ENCODE measurements at places on chromosomes 4 and X.

- no peak for DNase-seq
These were observed 14.8 kb upstream of the TRIM60 start for GRCh38 chr4:165016971-165017370.

GRCh38 chrX:13700380-13700779 is 11.5 kb downstream of the RAB9A start:
- DNase-seq: no peak

DNA sequence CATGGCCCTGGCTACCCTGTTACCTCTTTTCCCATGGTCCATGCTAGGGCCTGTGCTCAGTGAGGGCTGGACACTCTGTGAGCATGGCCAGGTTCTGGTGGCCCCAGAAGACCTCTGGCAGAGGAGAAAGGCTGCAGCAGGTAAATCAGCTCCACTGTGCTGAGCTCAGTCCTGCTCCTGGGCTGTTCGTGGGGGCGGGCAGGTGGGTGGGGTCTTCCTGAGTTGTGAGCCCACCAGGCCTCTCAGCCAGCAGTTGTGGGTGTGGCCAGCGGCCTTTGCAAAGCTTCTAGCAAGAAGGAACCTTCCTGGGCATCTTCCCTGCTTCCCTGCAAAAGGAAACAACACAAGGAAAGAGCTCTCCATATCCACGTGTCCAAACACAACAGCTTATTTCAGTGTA is 85.3 kb upstream of the STX18 start:
- DNase-seq: no peak

DNA sequence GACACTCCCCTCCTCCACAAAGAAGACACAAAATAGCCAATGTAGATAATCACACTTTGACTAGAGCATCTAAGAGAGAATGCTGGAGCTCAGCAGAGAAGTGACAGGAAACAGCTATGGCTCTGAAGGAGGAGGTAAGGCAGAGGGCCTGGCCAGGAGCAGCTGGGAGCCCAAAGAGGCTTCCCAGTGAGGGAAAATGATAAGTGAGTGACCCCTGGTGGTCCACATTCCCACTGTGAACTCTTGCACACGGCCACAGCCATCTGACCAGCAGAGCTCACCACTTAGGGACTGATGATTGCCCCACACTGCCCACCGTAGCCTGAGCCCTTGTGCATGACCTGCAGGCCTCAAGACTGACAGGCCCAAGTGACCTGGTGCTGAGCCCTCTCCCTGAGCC is 162.7 kb upstream of the GALNTL6 start:
- DNase-seq: no peak

DNA sequence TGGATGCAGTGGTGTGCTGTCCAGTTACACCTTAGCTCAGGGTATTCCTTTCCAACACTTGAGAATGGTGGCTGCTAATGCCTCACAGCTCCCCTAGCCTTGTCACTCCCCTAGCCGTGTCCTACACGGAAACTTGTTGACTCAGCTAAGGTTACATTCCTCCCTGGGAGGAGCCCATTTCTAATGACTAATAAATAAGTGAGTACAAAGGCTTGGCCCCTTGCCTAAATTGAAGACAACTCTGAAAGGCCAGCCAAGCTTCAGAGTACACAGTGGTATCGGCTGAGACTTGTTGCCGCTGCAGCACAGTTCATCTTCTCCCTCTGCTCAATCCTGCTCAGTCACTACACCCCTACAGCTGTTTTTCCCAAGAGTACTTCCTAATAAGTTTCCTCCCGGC is 21.2 kb upstream of the SLC25A31 start:
- no peak for DNase-seq

DNA sequence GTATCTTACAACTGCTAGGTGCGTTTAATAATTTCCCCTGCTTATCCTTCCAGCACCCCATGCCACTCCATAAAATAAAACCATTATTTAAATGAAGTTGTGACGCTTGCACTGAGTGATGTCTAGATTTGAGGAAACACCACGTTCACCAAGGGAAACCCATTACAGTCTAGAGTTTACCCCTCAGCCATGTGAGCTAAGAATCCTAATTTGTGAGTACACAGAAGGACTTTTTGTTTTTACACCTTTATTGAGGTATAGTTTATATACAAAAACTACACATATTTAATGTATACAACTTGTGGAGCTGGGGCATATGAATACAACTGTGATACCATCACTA is 326.8 kb downstream of the RAPGEF2 start:
- DNase-seq: no peak

DNA sequence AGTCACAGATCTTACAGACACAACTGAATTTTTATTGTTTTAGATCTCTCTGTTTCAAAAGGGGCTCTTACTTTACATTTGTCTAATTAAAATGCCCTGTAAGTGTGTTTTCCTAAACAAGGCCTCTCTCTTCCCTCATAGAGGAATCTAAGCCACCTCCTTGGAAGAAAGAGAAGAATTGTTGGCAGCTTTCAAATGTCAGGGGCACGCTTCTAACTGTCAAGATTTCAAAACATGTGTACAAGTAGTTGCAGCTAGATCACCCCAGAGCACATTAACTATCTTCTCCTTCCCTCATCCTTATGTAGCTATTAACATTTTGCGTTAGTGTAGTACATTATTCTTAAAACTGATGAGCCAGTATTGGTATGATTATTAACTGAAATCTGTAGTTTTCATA is 266.5 kb upstream of the BOD1L1 start:
- no peak for DNase-seq

DNA sequence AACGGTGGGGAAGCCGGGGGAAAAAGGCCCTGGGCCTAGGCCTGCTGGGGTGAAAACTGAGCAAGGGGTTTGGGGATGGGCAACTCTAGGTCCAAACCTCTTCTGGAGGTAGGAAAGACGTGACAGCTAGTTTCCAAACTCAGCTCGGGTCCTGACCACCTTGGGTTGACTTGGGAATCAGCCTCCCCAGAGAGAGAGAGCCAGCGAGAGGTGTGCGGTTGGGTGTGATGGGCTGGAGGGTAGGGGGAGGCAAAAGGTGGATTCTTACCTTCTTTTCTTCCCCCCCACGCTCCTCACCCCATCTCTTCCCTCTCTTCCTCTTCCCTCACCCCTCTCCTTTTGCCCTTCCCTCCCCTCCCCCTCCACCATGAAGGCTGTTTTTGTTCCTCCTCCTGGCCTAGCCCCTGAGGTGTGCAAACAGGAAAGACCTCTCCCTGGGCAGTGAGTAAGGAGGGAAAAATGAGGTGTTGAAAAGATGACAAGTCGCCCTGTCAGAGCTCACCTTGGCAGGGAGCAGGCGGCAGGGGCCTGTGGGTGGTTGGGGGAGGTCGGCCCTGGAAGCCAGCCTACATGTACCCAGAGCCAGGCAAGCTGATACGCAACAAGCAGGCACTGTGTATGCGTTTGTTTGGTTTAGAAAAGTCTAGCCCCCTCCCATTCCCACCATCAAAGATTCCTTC is 14.8 kb downstream of the PJA1 start:
- no peak for DNase-seq

GRCh38 chrX:37746218-37746941 is 33.5 kb upstream of the CYBB start:
- DNase-seq: no peak

GRCh38 chr4:162403419-162403818 is 239.6 kb upstream of the FSTL5 start:
- no peak for DNase-seq

GRCh38 chr4:38625508-38625907 is 38.5 kb upstream of the KLF3 start:
- DNase-seq: no peak

- no peak for DNase-seq
These were observed 651 bp upstream of the SAP30 start for GRCh38 chr4:173370130-173370476.

GRCh38 chrX:19836337-19836736 is 51.1 kb downstream of the SH3KBP1 start:
- DNase-seq: no peak

DNA sequence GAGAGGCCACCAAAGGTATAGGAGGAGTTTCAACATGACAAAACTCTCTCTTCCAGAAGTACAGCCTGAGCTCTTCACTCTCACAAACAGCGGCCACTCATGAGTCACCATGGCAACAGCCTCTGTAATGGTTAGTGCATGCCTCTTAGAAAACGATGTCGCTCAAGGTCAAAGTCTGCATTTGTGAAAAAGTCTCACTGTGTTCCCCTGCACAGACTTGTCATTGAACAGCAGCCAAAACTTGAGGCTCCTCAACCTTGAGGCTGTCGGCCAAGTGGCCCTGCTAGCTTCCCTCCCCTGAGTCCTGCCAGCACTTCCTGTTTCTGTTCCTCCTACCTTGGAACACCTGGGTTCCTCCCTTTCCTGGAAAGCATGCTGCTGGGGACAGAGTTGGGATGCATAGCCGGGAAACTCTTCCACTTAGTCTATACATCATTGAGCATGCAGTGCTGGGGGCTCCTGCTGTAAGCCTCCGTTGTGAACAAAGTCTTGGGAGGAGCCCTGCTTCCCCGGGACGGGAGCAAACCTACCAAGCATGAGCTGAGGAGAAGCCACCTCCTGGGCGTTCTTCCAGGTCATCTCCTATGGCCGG is 66.6 kb downstream of the ING2 start:
- no peak for DNase-seq

DNA sequence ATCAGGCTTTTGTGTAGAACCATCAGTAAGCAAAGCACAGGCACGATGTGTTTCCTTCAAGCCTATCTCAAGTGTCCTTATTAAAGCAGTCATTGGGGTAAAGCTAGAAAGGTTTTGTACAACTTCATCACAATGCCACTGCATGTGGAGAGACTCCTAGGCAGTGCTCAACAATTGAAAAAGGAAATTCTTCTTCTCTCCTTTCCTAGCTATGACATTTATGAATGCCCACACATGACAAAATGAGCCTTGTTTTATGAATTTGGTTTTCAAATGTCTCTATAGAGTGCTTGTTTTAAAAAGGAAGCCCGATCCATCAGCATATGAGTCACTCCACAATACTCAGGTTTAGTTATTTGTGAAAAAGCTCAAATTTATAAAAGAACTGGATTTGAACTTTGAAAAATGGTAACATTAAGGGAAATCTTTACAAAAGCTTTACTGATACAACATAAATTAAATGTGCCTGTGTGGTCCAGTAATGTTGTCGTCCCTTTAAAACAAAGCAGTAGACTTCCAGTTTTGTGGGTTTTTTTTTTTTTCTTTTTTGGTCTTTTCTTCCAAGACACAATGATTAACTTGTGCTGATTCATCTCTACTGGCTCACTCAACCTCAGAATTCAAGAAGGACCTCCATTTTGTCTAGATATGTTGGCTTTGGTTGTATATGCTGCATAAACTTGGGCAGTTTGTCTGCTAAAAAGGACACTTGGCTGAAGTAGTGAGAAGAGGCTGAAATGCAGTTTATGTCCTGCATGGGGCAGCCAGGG is 273.8 kb downstream of the GASK1B start:
- no peak for DNase-seq

GRCh38 chrX:17759990-17760389 is 22.7 kb downstream of the SCML1 start:
- DNase-seq: no peak

GRCh38 chr4:73902817-73903547 is 33.8 kb downstream of the CXCL1 start:
- no peak for DNase-seq

DNA sequence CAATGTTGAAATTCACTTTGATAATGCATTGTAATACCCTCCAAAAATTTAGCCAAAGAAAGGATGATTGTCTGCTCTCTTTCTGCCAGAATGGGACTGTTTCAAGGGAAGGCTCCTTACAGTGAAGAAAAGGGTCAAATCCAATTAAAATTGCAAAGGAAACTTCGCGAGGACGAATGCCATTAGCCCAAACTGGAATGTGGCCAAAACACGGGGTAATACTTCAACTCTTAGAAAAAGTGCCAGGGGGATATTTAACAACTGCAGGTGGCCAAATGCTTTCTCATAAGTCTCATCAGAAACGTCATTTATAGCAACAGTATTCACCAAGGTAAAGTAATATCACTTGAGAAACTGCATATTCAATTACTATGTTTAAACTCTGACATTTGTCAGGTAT is 29.0 kb downstream of the NKX3-2 start:
- no peak for DNase-seq

- no peak for DNase-seq
These were observed 203.1 kb downstream of the BCOR start for GRCh38 chrX:39894683-39895082.

DNA sequence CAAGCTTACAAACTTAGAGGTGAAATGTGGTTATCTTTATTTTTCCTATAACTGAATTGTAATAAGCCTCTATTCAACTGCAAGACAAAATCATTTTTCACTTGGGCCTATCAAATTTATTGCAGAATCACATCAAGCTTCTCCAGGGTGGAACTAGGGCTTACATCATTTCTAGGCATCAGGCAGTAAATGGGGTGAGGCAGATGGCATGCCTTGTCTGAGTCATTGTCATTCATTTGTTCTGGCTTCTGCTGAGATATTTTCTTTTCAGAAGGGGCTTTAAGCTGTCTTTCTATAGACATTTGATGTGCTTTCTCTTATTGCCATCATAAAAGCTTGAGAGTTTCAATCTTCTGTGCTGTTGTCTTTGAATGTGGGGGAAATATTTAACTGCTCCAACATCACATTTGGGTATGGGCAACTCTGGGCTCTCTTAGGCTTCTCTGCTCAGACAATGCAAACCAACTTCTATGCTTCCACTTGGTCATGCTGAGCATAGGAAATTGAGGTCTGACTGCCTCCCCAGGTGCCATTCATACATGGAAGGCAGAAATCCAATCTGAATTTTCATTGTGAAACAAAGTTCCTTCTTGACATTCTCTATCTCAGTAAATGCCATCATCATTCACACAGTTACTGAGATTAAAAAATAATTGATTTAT is 225.8 kb upstream of the GIMD1 start:
- DNase-seq: no peak

DNA sequence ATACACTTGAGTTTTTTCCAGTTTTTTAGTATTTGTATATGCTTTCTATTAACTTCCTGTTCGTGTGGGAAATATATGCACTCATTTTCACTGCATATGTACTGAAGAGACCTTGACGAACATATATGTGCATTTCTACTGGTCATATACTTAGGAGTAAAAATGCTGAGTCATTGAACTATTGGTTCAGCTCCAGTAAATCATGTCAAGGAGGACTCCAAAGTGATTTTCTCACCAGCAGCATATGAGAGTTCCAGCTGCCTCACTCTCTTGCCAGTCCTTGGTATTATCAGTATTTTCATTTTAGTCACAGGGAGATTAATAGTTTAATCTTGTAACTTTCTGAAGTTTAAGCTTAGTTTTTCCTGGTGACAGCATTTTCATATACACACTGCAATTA is 2750.2 kb downstream of the ARAP2 start:
- DNase-seq: no peak

GRCh38 chr4:106478152-106478551 is 109.6 kb upstream of the GIMD1 start:
- DNase-seq: no peak

DNA sequence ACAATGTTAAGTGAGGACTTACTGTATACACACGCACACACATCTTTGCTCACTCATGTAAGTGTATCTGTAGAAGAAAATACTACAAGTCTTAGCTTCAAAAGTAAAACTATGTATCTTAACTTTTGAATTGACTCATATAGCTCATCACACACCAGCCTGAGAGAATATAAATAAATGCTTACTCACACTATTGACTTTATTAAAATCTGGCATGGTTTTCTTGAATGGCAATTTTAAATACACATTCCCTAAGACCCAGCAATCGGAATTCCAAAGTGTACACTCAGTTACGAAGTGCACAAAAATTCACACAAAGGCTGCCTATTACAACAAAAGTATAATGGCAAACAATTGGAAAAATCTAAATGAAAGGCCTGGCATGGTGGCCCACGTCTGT is 2.0 kb downstream of the ERCC6L start:
- no peak for DNase-seq
